NCI-H1092 treated with DMSO at 0.1 percent for 48 hours (cell line): ENCODE measurements at places on chromosomes 2 and 18.
A peak's percentile ranks its signal among the peaks of the same experiment; 100 is the strongest.

GRCh38 chr18:36770315-36770946 is 58.4 kb downstream of the TPGS2 start:
- no peak for DNase-seq

- DNase-seq, result no peak
Observed at GRCh38 chr18:61528961-61529360, 195.7 kb downstream of the CDH20 start.

- DNase-seq, result no peak
Observed at GRCh38 chr18:33282709-33283333, 157.7 kb downstream of the CCDC178 start.

DNA sequence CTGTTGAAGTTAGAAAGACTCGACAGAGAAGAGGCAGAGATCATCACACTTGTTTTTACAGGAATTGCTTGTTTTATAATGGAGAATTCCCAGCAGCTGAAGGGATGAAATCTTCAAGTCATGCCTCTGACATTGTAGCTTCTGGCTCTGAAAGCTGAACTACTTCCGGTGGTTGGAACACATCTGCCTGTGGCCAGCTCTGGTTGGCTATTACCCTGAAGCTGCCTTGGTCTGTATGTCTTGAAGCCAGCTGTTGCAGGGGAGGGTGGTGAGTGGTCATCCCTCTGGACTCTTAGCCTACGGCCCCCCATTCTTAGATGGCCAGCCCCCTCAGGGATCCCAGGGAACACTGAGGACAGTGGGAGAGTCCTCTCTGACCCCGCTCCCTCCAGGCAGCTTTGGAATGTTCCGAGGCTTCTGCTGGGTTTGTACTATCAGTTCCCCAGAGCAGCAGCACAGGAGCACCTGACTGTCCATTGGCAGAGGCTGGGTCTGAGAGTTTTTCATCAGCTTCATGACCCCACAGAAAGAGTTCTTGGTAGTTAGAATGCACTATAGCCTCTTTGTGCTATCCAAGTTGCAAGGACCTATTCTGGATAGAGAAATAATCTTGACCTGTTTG is 87.4 kb upstream of the CAPN13 start:
- no peak for DNase-seq

DNA sequence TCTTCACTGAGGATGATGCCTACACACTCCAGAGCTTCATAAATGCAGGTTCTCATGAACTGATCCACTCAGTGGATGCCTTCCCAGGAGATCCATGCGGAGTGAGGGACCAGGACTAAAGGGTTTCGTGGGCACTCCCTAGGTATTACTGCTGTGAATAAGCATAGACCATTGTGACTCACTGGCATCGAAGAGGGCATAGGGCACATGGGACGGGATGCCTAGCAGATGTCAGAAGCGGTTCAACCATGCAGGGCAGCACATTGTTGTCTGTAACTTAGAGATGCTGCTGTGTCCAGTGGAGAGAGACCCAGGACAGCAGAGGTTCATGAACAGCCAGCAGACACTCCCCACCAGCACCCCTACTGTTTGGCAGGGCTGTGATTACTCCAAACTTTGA is 17.2 kb downstream of the GKN2 start:
- no peak for DNase-seq

GRCh38 chr2:85114586-85115330 is 18.4 kb upstream of the TCF7L1 start:
- no peak for DNase-seq

DNA sequence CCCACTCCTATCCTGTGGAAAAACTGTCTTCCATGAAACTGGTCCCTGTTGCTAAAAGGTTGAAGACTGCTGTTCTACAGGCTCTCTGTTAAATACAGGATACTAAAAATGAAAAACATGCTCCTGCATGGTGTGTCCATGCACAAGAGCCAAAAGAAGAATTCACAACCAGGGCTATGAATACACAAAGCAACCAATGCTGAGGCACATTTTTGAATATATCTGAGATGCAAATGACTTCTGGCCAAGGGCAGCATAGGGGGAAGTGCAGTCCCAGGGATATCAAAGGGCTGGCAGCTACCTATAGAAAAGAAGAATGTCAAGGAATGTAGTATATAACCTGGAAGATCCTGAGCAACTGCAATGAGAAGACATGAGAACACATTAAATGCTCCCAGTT is 6.6 kb downstream of the NEMP2 start:
- DNase-seq, result no peak

- DNase-seq, result peak; percentile 84
Observed at GRCh38 chr18:39341129-39341528, 1775.5 kb upstream of the CELF4 start.

GRCh38 chr2:28035163-28035690 is 144.7 kb downstream of the BABAM2 start:
- DNase-seq, result no peak

DNA sequence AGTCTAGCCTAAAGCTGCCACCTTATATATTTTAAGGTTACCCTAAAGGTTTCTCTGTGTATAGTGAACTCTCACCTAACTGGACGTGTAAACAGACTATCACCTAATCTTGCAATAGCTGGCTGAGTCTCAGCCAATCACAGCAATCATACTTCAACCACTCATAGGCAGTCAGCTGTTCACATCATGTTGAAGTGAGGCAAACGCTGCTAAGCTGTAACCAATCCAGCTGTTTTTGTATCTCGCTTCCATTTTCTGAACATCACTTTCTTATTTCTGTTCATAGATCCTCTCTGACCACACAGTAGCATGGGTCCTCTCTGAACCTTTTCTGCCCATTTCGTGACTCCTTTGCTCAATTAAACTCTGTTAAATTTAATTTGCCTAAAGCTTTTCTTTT is 468.2 kb upstream of the POU3F3 start:
- DNase-seq, result no peak

DNA sequence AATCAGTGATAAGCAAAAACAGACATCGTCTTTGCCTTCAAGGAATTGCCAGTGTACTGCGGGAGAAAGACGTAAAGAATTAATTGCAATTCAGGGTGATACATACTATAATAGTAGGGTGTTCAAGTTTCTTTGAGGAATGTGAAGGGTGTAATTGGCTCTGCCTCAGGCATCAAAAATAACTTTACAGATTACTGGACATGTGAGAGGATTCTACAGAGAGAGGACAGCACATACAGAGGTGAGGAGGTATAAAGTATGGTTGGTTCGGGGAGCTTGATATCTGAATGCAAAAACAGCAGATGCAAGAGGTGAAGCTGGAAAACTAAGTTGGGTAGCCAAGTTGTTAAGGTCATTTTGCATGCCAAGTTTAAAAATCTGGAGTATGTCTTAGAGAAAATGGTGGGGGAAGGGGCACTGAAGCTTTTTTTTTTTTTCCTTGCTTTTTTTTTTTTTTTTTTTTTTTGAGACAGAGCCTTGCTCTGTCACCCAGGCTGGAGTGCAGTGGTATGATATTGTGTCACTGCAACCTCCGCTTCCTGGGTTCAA is 227.5 kb upstream of the FOSL2 start:
- DNase-seq, result no peak

GRCh38 chr18:75475228-75475627 is 47.7 kb upstream of the SMIM21 start:
- no peak for DNase-seq

DNA sequence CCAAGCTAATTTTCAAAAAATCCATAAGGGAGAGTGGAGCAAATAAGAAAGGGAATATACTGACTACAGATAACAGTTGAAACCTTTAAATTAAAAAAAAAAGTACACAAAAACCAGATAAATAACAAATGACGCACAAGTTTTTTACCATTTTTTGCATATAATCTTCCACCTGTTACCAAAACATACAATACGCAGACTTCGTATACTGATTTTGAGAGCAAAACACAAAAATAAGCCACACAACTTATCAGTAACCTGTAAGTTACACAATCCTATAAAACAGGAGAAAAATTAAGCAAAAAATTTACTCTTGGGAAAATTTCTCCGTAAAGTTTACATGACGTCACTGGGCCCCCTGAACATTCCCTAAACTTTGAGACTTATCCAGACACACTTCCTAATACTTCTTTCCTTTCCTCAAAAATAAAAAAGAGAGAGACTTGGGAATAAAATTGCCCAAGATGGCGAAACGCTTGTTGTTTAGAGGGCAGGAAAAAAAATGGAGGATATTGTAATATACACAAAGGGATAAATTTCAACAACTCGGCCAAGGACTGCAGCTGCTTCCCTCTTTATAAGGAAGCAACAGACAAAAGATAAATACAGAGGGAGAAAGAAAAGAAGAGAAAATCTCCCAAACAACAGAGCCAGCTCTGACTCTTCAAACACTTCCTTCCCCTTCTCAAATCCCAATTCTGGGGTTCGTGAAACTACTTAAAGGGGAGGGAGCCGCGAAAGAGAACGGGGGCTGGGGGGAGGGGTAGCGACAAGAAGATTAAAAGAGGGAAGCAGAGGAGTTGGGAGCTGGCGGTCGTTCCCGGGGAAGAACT is 1.6 kb downstream of the BAZ2B start:
- DNase-seq, result peak; percentile 90

DNA sequence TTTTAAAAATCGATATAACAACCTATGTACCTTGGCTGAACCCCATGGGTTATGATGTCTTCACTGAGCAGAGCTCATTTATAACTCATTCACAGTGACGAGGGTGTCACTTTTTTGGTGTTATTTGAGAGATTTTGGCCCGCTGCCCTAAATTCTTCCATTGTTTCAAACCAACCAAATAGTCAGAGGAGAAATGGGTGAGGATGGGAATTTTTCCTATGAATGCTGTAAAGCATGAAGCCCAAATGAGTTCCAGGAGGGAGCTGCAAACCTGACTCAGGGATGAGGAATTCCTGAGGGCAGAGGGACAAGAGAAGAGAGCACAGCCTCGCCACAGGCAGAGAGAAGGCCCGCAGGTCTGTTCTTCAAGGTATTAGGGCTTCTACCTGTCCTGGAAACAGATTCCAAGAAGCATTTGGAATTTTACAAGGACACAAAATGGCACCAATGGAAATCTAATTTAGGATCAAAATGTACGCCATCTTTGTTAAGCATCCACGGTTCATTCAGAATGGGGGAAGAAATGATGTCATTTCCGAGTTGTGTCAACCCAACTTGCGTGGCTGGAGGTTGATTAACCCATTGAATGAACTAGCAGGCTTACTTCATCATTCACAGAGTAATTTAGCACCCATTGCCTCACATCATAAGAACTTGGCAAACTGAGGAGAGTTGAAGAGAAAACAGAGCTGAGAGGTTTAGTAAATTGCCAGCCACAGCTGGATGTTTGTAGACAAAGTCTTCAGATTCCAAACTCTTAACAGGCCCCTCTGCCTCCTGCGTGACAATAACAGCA is 133.5 kb downstream of the LAMA3 start:
- no peak for DNase-seq

DNA sequence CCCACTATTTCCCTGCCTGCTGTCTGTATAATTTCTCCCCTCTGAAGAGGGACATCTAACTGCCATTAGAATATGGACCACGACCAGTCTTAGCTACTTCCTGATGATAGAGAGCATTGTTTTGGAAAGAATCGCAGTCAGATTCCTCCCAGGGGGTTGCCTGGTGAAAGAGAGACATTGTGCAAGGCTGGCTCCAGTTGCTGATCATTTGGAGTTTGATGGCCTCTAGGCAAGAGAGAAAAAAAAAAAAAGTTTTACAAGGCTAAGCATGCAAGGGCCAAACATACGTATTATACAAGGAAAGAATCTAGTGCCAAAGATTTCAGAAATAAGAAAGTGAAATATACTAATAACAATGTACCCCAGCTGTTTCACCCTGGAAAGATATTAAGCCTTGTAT is 182.2 kb downstream of the CMPK2 start:
- DNase-seq, result no peak

DNA sequence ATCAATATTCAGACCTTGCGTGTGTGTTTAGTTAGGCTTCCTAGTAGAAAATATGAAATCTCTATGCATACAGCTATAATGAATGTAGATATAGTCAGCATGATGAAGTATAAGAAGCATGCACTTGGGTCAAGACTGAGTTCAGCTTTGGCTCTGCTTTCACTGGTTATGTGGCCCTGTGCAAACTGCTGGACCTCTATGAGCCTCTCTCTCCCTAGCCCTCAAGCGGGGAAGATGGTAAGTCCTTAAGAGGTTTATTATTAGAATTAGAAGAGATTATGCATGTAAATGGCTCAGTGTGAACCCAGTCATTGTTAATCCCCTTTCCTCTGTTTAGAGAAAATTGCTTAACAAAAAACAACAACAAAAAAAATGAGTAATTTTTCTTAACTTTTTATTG is 178.8 kb upstream of the NXPH2 start:
- no peak for DNase-seq

DNA sequence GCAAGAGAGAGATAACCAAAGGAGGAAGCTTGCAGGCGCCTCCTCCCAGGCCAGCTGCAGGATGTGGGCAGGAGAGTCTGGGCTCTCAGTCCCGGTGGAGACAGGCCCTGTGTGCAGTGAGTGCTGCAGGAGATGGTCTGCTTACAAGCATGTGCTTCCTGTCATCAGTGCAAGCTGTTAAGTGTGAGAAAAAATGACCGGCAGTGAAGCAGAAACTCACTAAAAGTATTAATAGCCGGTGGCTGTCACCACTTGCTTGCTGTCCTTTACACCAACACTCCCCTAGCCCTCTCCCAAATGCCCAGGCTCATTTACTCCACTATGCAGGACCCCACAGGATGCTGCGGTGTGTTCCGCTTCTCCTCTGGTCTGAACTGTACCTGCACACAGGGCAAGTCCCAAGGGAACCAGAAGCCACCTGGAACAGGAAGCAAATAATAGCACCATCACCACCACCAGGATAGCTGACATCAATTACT is 435.6 kb upstream of the HS6ST1 start:
- DNase-seq, result no peak

GRCh38 chr18:56934131-56934530 is 212.8 kb upstream of the BOD1L2 start:
- no peak for DNase-seq

- no peak for DNase-seq
Observed at GRCh38 chr2:160697817-160698216, 204.2 kb upstream of the RBMS1 start.

- no peak for DNase-seq
Observed at GRCh38 chr2:224492531-224492930, 90.6 kb upstream of the FAM124B start.

- no peak for DNase-seq
Observed at GRCh38 chr2:215052404-215052803, 86.0 kb downstream of the ABCA12 start.

DNA sequence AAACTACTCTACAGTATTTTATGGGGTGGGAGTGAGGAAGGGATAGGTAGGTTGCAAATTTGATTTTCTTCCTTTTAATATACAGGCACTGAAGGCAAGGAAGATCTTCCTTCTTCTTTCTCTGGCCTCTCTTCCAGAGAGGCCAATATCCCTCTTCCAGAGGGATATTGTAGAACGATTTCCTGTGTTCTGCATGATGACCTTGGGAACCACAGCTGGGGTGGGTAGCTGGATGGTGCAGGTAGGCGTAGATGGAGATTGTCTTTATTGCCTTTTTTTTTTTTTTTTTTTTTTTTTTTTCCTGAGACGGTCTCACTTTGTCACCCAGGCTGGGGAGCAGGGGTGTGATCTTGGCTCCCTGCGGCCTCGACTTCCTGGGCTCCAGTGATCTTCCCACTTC is 49.4 kb downstream of the GATA6 start:
- no peak for DNase-seq

GRCh38 chr18:22847392-22847791 is 85.7 kb upstream of the RBBP8 start:
- DNase-seq, result no peak
